ENCODE measurements at places on chromosomes 11 and 22. TPM values are rescaled to one million over a fixed set of nuclear protein-coding genes. Genes with fewer than 3 reads are reported as not detected.

DNA sequence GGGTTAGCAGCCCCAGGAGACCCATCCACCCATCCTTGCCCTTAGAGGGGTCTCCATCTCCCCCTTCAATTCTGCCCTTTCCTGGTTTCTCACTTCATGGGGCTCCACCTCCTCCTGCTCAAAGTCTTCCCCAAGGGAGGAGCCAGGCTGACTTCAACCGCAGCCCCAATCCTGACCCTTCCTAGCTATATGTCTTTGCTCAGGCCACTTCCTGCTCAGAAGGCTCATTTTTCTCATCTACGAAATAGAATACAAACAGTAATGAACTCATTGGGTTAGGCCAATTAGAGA, 24.5 kb downstream of the POU2AF1 start:
- no peaks in the 10 kb centered on the region for H3K4me1 ChIP-seq
- DNase-seq = no peak
- H3K27ac ChIP-seq = no peak overlapping the region

SUSD2 gene
- total RNA-seq = 0.81 TPM

DNA sequence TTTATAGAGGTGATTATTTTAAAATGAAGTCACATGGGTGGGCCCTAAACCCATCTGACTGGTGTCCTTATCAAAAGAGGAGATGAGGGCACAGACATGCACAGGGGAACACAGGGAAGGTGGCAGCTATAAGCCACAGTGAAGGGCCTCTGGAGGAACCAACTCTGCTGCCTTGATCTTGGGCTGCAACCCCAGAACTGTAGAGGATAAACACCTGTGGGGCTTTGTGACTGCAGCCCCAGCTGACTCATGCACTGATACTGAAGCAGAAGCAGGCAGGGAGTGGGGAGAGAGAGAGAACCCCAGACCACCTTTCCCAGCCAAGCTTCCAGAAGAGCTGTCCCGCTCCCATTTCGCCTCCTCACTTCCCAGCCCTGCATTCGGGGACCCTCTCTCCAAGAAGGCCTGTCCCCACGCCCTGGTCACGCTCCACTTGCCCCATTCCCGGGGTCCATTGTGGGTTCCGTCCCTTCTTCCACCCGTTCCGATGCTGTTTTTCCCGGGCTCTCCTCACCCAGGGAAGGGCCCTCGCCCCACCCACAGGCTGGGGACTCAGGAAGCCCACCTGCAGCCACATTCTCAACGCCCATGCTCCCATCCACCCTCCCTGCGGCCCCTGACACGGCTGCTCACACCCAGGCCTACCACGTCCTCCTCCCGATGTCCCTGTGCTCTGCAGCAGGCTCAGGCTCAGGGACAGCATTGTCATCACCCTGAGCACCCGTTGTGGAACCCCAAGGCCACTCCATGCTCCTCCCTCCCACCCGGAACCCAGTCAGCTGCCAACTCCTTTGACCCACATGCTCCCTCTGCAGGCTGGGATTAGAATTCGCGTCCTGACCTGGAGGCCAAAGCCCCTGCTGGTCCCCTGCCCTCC, 90.8 kb upstream of the SHANK2 start:
- no peak for DNase-seq
- no peaks in the 10 kb centered on the region for H3K36me3 ChIP-seq
- H3K4me3 ChIP-seq = no peak overlapping the region
- no peak overlapping the region for H3K27ac ChIP-seq

ARHGAP8 gene
- total RNA-seq = 2.6 TPM

HEPN1 gene
- total RNA-seq = not detected

DNA sequence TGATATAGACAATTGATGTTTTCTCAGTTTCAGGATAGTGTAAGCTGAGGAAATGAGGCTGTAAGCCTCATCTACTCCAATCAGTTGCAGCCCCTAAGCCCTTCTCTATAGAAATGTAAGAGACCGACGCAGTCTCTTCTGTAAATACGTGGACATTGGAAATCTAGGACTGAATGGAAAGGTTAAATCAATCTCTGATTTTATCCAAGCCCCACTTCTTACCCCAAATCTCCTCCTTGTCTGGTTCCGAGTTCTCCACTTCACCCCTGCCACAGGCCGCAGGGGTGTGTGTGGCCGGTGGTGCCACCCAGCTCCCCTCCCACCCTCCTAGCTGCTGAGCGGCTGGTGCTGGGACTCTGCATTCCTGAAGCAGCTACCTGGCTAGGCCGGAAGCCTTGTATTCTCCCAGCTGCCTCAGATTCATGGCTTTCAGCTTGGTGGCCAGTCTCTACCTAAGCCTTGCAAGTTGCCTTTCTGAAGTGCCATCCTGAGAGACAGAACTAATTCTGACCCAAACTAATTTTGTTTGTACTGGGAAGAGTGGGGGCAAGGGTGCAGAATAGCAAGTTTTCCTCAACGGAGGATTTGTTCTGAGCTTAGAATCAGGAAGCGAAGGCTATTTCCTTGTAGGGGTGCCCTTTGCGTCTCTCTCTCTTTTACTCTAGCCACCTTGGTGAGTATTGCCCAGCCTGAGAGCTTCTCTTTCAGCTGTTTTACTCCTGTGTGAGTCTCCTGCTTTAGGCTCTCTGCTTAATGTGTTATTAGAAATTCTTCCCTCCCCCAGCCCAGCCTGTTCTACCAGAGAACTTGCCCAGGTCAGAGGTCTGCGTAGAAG, 749 bp downstream of the VWA5A start:
- peak overlapping the region; percentile 35 for H3K27ac ChIP-seq
- H3K36me3 ChIP-seq = peaks cover 30% of the 10 kb centered on the region
- peak; percentile 22 for DNase-seq

GRCh38 chr11:131938351-131938751, 567.9 kb downstream of the NTM start:
- no peaks in the 10 kb centered on the region for H3K27me3 ChIP-seq
- no peaks in the 10 kb centered on the region for H3K4me1 ChIP-seq
- no peaks in the 10 kb centered on the region for H3K36me3 ChIP-seq
- no peak for DNase-seq
- no peak overlapping the region for H3K27ac ChIP-seq

GRCh38 chr11:115304774-115305472, 199.3 kb downstream of the CADM1 start:
- no peak overlapping the region for H3K4me3 ChIP-seq
- no peaks in the 10 kb centered on the region for H3K36me3 ChIP-seq
- no peak for DNase-seq
- H3K4me1 ChIP-seq = no peaks in the 10 kb centered on the region

- H3K4me3 ChIP-seq = no peak overlapping the region
- no peaks in the 10 kb centered on the region for H3K36me3 ChIP-seq
- H3K27ac ChIP-seq = no peak overlapping the region
- H3K4me1 ChIP-seq = no peaks in the 10 kb centered on the region
Measured at GRCh38 chr11:15136166-15136565, 21.4 kb downstream of the INSC start.

GRCh38 chr11:67534070-67534679, 10.9 kb upstream of the CABP2 start:
- no peaks in the 10 kb centered on the region for H3K36me3 ChIP-seq
- peaks cover 4% of the 10 kb centered on the region for H3K27me3 ChIP-seq
- no peak overlapping the region for H3K27ac ChIP-seq
- H3K4me3 ChIP-seq = no peak overlapping the region

PGR gene
- not detected for total RNA-seq

GRCh38 chr22:36111316-36111715, 49.2 kb downstream of the APOL3 start:
- H3K36me3 ChIP-seq = no peaks in the 10 kb centered on the region
- no peak overlapping the region for H3K27ac ChIP-seq
- H3K4me1 ChIP-seq = no peaks in the 10 kb centered on the region

GRCh38 chr22:42275176-42275575, 4.7 kb upstream of the TCF20 start:
- H3K4me3 ChIP-seq = no peak overlapping the region
- H3K27ac ChIP-seq = no peak overlapping the region
- H3K4me1 ChIP-seq = peaks cover 6% of the 10 kb centered on the region

GRCh38 chr11:34976496-34977088, 60.2 kb downstream of the PDHX start:
- no peaks in the 10 kb centered on the region for H3K4me1 ChIP-seq
- peaks cover 18% of the 10 kb centered on the region for H3K36me3 ChIP-seq
- no peak overlapping the region for H3K27ac ChIP-seq
- H3K4me3 ChIP-seq = no peak overlapping the region
- H3K27me3 ChIP-seq = no peaks in the 10 kb centered on the region
- DNase-seq = no peak

GRCh38 chr22:36435516-36436415, 45.7 kb downstream of the TXN2 start:
- peak overlapping the region; percentile 44 for H3K27ac ChIP-seq
- peaks cover 18% of the 10 kb centered on the region for H3K4me1 ChIP-seq
- no peaks in the 10 kb centered on the region for H3K27me3 ChIP-seq

DNA sequence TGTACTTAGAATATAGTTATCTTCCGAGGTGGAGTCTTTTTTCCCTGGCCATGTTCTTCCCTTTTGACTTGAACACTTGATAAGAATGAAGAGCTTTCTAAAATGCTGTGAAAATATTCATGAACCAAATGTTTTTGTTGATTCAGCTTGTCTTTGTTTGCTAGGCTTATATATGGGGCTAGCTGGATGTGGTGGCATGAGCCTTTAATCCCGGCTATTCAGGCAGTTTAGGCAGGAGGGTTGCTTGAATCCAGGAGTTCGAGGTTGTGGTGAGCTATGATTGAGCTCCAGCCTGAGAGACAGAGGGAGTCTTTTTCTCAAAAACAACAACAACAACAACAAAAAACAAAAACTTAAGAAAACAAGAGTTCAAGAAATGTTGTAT, 23.1 kb downstream of the CBL start:
- H3K4me1 ChIP-seq = peaks cover 12% of the 10 kb centered on the region
- H3K36me3 ChIP-seq = peaks cover 19% of the 10 kb centered on the region
- no peak overlapping the region for H3K27ac ChIP-seq
- DNase-seq = no peak
- peak overlapping the region; percentile 55 for H3K4me3 ChIP-seq

DNA sequence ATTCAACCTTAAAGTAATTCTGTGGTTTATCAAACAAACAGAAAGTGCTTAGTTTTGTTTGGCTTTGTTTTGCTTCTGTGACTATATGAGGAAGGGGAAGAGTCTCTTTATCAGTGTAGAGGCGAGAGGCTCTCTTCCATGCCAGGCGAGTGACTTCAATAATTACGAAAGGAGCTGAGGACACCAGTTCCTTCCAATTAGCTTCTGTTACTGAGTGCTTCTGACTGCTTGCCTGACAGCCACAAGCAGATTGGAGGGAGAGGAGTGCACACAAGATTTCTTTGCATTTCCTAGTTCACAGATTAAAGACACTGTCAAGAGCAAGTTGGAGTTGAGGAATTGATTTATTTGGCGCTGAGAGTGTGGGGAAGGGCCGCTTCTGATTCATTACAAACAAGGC, 1484.5 kb upstream of the TENM4 start:
- H3K36me3 ChIP-seq = no peaks in the 10 kb centered on the region
- no peaks in the 10 kb centered on the region for H3K27me3 ChIP-seq
- no peak overlapping the region for H3K27ac ChIP-seq
- no peak for DNase-seq
- no peak overlapping the region for H3K4me3 ChIP-seq

DNA sequence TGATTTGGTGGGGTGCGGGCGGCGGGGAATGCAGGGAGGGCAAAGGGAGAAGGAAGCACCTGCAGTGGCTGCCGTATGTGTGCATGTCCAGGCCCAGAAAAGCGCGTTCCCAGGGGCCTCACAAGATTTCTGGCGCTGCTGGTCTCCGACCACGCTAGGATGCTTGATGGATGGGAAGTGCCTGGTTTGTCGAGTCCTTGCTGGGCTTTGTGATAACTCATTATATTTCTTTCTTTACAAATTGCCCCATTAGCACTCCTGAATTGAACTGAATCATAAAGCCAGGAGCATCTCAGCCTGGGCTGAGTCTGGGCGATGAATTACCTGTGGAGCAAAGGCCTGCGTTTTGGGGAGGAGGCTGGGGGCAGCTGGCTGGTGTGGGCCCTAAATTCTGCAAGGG, 69.2 kb upstream of the LMO1 start:
- no peak overlapping the region for H3K27ac ChIP-seq
- no peak overlapping the region for H3K4me3 ChIP-seq
- H3K4me1 ChIP-seq = no peaks in the 10 kb centered on the region
- H3K27me3 ChIP-seq = no peaks in the 10 kb centered on the region
- DNase-seq = no peak

DNA sequence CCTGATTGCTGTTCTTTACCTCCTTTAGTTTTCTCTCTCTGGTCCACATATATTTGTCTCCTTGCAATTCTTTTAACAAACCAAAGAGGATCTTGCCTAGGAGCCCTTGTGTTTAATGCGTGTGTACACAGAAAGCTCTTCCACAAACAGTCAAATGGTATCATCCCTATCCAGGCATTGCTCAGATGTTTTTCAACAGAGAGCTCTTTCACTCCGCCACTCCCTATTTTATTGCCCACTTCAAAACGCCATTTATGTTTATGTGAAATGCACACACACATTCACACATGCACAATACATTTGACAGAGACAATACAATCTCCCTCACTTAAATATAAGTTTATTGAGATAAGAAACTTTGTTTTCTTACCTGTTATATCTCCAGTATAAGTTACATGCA, 4.7 kb downstream of the OR5AP2 start:
- no peak overlapping the region for H3K4me3 ChIP-seq
- no peaks in the 10 kb centered on the region for H3K36me3 ChIP-seq
- no peaks in the 10 kb centered on the region for H3K4me1 ChIP-seq

- H3K27ac ChIP-seq = no peak overlapping the region
- no peak overlapping the region for H3K4me3 ChIP-seq
- H3K4me1 ChIP-seq = no peaks in the 10 kb centered on the region
- H3K36me3 ChIP-seq = no peaks in the 10 kb centered on the region
Measured at GRCh38 chr11:36229091-36229705, 60.0 kb downstream of the COMMD9 start.

GRCh38 chr22:21762712-21763581, 27.4 kb upstream of the YPEL1 start:
- H3K4me3 ChIP-seq = no peak overlapping the region
- no peaks in the 10 kb centered on the region for H3K27me3 ChIP-seq
- DNase-seq = no peak
- H3K27ac ChIP-seq = no peak overlapping the region
- peaks cover 76% of the 10 kb centered on the region for H3K36me3 ChIP-seq

All from CD4-positive, CD25-positive, alpha-beta regulatory T cell (primary cell).